ENCODE measurements at places on chromosomes 16 and 17. TPM values are rescaled to one million over a fixed set of nuclear protein-coding genes. Genes with fewer than 3 reads are reported as not detected.

The SMTNL2 gene
- 52.2 TPM for polyA plus RNA-seq

The TRPV2 gene
- 3.1 TPM for polyA plus RNA-seq

The FAM222B gene
- polyA plus RNA-seq: 19.9 TPM

The C16orf92 gene
- not detected for polyA plus RNA-seq

DNA sequence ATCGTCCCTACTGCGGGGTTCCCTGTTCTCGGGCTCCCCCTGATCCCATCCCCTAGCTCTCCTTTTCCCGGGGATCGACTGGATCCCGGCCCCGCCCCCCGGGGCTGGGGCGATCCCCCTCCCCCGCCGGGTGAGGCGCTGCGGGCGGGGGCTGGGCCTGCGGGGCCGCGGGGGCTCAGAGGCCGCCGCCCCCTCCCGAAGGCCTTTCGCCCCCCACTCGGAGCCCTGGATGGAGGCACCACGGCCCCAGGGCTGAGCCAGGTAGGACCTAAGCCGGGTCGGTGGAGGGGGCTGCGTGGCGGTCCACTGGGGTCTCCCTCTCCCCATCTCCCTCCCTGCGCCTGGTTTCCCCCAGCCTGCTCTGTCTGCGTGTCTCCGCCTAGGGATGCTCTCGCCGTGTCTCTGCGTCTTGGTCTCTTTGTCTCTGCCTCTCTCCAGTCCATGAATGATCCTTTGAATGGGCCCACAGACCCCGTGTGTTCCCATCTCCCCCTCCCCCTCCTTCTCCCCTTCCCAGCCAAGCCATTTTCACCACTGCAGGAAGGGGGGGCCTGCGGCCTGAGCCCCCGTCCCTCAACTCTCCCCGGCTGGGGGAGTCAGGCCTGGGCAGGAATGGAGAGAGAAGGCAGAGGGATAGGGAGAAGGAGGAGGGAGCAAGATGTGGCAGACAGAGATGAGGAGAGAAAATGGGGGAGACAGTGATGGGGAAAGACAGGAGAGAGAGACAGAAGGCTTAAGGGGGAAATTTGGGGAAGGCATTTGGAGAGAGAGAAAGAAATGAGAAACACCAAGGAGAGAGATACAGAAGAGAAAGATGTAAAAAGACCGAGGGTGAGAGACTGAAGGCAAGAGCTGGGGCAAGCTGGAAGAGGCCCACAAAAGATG is 1.7 kb upstream of the TMEM256 start:
- no peak for DNase-seq

DNA sequence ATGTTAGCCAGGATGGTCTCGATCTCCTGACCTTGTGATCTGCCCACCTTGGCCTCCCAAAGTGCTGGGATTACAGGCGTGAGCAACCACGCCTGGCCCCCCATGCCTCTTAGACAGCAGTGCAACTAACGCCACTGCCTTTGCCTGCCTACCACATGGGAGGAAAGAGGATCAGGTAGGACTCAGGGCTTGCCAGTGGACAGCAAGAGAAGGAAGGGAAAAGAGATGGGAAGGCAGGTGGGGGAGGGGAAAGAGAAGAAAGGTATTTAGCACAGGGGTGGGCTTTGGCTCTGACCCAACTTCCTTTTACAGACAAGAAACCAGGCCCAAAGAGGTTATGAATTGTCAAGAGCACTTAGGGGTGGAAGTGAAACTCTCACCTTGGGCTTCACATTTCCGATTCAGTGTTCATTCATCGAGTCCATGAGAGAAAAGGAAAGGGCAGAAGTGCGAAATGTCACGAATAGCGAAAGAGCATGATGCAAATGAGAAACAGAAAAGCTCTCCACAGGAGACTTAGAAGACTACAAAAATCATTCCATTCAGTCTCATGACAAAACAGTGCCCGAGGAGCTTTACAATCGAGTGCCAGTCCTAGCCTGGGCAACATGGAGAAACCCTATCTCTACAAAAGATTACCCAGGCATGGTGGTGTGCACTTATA is 36.4 kb downstream of the CDK5R1 start:
- DNase-seq: no peak

GRCh38 chr16:65619606-65620005 is 497.7 kb upstream of the CDH11 start:
- DNase-seq: no peak

- no peak for DNase-seq
Measured at GRCh38 chr17:77279448-77280303, 138.9 kb downstream of the SEC14L1 start.

DNA sequence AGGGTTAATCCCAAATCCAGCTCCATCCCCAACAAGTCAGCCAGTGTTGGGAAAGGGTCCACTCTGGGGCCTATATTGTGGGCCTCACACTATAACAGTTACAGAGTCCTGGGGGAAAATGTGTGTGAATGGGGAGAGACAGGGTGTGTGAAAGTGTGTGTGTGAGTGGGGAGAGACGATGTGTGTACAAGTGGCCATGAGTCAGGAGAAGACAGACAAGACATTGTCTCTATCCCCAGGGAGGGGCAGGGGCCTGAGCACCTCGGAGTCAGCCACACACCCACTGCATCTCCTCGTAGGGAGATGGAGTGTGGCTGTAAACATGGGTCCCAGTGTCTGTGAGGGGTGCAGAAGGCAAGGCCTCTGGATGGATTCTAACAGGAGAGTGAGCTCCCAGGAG is 2.9 kb downstream of the CRHR1 start:
- DNase-seq: no peak

- no peak for DNase-seq
Measured at GRCh38 chr16:30049871-30050270, 15.7 kb upstream of the ALDOA start.

GRCh38 chr17:164303-165235 is 16.9 kb downstream of the DOC2B start:
- no peak for DNase-seq

DNA sequence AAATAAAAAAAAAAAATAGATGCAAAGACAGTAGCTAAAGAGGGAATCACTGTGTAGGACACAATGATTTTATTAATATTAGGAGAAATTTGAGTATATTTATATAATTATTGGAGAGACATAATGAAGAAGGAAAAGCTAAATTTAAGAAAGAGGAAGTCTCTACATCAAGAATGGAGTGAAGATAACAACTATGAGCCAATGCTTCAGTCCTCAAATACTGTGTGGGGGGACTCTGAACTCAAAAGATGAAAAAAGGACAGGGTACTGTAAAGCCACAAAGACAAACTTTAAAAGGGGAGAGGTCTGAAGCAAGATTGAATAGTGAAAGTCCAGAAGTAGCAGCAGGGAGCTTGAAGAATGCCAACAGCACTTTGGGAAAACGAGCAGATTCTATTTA is 44.7 kb downstream of the SKAP1 start:
- DNase-seq: no peak

Measured in right renal cortex interstitium (tissue), 3 donors.